H7 (cell line): ENCODE measurements at places on chromosomes 2 and 18. TPM values are rescaled to one million over a fixed set of nuclear protein-coding genes. Genes with fewer than 3 reads are reported as not detected.

The TNFAIP6 gene
- 0.28 TPM in 1 of 2 replicates, not detected in the other for total RNA-seq

The CD8B gene
- 0.37 and 0.66 TPM in 2 replicates for total RNA-seq

The KIAA2012 gene
- not detected in 2 replicates for total RNA-seq

The HOXD8 gene
- total RNA-seq: not detected in 2 replicates

DNA sequence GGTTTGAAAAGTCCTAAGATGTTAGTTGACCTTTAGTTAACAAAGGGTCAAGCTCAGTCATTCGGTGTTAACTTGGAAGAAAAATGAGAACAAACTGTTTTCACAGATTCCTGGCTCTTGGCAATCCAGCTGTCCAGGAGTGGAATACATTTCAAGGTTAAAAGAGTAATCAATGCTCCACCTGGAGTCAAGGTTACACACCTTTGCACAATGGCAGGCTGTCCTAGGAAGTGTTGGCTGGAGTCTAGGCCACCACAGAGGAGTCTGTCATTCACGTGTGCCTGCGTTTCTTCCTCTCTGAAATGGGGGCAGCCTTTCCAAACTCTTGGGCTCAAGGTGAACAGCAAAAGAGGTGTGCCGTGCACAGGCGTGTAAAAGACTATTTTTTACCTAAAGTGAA, 6.3 kb upstream of the ID2 start:
- DNase-seq: no peak

DNA sequence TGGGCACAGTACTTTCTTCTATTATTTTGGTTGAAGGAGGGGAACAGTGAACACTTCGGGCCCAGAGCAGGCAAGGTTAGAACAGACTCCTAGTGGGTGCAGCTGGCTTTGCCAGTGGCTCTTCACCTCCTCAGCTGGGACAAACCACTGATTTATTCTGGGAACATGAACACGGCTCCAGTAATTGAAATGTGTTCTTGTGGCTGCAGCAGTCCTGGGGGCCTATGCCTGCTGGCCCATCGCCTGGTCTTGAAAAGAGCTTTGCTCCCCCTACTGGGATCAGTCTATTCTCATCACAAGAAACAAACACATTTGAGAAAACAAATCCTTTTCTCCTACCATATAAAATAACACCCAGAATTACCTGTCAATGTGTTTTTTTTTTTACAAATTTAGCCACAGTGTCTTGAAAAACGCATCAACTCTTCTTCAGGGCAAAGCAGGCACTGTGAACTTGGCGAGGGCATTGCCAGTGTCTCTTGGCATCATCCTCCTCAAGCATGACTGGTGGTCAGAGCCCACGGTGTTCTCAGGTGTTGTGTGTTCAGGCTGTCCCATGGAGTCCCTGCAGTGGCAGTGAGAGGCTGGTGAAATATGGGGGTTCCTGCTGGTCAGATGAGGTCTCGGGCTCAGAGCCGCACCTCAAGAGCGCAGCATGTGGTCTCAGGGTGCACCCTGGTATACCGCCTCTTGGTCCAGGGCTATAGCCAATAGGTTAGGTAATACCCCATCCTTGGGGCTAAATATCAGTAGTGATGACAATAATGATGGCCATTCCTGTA, 51.3 kb downstream of the RNF144A start:
- DNase-seq: peak; percentile 54

DNA sequence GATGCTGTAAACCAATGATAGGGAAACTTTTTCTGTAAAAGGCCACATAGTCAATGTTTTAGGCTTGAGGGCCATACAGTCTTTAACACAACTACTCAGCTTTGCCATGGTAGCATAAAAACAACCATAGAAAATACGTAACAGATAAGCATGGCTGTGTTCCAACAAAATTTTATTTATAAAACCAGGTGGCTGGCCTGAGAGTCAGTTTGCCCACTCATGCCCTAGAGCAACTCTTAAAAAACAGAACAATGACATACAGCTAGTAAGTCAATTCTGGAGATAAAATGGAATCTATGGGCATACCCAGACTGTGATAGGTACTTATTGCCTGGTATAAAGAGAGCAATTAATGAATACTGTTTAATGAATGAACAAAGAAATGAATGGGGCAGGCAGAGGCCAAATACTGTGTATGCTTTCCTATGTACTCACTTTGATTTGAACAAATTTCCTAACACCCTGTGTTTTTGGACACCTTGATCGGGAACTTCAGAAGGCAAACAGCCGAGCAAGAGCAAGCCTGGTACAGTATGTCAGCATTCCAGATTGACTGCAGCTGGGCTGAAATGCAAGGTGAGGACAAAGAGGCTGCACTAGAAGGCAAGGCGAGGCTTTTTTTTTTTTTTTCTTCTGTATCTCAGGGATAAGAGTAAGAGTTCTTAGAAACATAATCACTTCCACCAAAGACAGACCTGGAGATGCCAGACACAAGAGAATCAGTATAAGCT, 315.3 kb downstream of the CLIP4 start:
- no peak for DNase-seq

GRCh38 chr2:28678175-28678855, 73.3 kb upstream of the PPP1CB start:
- DNase-seq: no peak

DNA sequence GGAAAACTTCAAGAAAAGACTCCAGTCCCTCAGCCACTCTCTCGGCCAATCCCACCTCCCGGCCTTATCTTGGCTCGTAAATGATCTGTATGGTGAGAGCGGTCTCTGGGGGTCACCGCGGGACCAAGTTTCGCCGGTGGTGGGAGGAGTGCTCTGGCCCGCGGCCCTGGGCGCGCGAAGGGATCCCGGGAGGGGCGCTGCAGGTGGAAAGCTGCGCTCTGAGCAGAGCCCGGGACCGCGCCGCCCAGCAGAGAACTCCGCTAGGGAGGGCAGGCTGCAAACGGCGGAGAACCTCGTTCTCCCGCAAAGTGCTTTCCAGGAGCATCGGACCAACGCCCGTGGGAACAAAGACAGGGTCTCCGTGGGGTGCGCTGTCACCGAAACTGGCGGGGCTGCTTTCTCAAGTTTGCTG, 622 bp downstream of the LRP2 start:
- peak; percentile 77 for DNase-seq
